HuH-7 (cell line): ENCODE measurements at places on chromosomes 3 and 15.

DNA sequence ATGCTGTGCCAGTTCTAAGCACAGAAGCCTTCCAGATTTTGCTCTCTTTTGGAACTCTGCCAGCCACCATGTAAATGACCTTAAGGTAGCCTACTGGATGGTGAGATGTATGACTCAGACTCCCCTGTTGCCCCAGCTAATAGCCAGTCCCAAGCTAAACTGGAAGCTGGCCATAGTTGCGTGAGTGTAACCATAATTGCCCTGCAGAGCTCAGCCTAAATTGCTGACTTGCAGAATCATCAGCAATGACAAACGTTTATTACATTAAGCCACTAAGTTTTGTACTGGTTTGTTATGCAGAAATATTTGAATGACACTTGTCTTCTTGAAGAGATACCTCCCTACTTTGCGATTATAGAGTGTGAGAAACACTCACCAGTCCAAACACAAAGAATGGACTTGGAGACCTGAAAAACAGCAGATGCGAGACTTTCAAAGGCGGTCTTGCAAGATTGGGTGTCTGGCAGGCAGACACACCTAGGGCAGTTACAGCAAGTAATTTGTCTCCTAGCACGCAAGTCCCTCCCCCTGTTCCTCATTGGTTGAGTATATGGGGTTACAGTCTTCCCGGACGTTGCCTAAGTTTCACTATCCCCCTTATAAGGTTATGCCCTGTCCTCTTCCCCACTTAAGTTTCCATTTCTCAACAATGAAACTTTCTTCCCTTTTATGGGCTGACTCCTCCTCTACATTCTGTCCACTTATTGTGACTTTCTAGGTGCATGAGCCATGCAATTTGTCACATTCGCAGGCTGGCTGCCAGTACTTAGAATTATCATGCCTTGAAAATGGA, 83.6 kb upstream of the XCR1 start:
- DNase-seq: no peak

GRCh38 chr3:38005076-38006020, 14.8 kb downstream of the VILL start:
- DNase-seq: peak; percentile 79

- DNase-seq: no peak
Measured at GRCh38 chr3:11144996-11145395, 9.3 kb upstream of the HRH1 start.

GRCh38 chr3:127612966-127613365, 14.8 kb downstream of the MCM2 start:
- DNase-seq: no peak

DNA sequence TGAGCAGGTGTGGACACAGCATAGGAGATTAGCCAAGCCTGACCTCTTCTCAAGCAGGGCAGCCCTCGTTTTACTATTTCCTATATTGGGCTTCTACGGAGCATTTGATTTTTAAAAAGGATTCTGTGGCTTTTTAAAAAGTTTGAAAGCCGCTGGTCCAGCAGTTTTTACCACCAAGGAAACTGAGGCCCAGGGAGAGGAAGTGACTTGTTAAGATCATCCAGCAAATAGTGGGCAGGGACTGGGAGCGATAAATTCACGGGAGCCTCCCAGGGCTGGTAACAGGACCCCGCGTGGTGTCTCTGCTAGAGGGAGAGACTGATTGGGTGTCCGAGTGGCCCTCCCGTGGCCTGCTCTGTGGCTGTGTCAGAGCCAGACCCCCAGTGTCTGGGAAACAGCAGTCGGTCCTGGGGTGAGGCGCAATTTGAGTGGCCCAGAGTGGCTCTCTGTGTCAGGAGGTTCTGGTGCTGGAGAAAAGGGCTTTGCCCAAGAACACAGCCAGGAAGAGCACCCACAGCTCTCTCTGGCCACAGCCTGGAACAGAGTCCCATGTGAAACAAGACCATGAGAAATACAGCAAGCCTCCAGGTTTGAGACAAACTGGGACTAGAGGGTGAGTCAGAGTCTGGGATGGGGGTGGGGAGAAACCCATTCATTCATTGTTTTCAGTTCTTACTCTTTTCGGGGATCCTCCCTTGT, 4.2 kb downstream of the FURIN start:
- DNase-seq: no peak

- DNase-seq: no peak
Measured at GRCh38 chr3:195468391-195468776, 25.6 kb upstream of the ACAP2 start.

GRCh38 chr15:29776859-29777258, 45.4 kb downstream of the TJP1 start:
- DNase-seq: no peak

- DNase-seq: peak; percentile 83
Measured at GRCh38 chr3:42535981-42536784, 33.7 kb downstream of the VIPR1 start.

GRCh38 chr3:154164387-154164786, 43.2 kb downstream of the ARHGEF26 start:
- no peak for DNase-seq

DNA sequence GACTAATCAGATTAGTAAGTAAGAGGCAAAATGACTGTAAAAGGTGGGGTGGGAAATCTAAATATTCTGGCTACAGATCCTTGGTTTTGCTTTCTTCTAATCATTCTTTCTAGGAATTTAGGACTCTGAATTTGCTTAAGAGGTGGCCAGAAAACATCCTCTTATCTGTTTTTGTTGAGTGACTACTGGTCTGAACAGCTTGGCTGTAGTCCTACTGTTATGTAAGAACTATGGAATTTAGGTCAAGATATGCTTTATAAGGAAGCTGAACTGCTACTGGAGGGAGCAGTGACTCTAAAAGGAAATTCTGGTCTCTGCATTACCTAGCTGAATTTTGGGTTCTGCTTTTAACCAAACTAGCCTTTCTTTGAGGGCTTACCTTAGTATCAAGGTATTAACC, 33.5 kb upstream of the CSPG5 start:
- no peak for DNase-seq

- DNase-seq: peak; percentile 73
Measured at GRCh38 chr3:133494469-133494868, 79.0 kb upstream of the CDV3 start.

GRCh38 chr3:181613191-181613590, 98.5 kb upstream of the SOX2 start:
- no peak for DNase-seq

DNA sequence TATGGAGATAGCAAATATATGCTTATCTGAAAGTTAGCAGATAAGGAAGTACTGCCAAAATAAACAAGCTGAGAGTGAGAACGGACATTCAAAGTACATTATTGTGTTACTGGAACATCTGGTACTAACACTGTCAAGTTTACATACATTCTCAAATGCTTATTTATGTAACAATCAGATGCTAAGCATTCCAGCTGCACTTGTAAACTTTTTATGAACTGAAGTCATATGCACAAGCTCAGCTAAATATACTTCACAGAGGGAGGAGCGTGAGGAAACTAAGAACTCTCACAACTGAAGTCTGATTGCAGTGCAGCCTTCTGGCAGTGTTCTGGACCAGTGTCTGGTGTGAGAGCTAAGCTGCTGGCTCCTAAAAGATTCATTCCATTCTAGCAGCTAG, 223.7 kb upstream of the NANOGP8 start:
- DNase-seq: no peak

GRCh38 chr3:194274424-194275085, 76.6 kb downstream of the CPN2 start:
- no peak for DNase-seq

- DNase-seq: no peak
Measured at GRCh38 chr3:56864090-56864489, 62.3 kb upstream of the ARHGEF3 start.

- DNase-seq: no peak
Measured at GRCh38 chr3:18841422-18842343, 306.6 kb upstream of the KCNH8 start.

- DNase-seq: no peak
Measured at GRCh38 chr15:45326741-45327140, 51.6 kb downstream of the GATM start.

DNA sequence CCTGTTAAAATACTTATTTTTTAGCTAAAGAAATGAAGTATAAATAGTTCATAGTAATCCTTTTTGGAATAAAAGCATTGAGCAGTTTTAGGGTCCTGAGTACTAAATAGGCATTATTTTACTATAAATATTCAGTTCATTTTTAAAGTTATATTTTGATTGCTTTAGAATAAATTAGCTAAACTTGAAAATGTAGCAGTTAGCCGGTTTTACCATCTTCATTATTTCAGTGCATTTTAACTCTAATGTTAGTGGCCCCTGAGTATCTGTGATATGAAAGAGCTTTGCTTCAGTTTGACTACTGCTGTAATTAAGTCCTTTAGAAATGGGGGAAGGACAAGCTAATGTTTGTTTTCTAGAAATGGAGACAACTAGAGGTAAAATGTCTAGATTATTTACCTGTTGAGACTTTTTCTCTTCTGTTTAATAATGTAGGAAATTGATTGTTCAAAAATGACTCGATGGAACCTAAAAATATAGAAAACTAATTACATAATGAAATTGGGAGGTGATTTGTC, 3.6 kb downstream of the SMC4 start:
- DNase-seq: no peak

DNA sequence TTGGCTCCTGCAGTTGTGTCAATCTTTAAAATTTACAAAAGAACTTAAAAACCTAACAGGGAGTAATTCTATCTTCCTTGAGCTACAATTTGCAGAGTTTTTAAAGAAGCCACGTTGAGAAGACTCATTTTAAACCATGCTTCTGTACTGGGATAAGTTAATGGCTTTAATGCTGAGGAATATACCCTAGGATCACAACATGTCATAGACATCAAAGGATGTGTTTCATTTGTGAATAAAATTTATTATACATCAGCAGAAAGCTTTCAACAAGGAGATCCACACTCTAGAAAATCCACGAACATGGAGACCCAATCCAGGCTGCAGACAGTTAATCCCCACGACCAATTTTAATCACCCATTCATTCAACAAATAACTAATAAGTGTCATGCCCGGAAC, 297.2 kb downstream of the MAGI1 start:
- DNase-seq: no peak

DNA sequence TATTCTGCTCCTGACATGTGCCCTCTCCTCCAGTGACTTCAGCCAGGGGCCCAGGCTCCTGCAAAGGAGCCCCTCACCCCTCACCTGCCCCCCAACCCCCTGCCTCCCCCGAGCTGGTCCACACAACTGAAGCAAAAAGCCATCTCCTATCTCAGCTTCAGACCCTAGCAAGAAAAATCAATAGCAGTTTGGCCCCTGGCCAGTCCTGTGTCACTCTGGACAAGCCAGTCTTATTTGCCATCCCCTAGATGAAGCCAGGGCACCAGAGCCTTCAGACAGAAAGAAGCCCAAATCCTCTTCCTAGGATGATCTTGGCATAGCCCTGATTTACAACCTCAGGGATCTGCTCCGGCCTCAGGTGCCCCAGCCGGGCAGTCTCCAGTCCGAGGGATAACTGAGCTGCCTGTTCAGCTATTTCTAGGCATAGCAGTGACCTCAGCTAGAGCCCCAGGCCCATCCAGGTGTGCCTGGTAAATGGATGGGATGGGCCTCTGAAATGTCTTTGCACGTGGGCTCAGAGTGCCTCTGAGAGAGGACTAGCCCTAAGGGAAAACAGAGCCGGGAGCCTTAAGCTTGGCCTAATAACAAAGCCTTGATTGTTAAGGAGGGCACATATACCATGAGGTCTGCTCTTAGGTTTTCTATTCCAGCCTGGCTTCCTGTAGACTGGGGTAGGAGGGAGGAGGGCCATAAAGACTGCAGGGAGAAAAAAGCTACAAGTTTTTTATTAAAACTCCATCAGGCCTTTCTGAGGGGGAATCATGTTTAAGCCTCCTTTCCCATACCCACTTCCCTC, 242.0 kb downstream of the SHQ1 start:
- peak; percentile 20 for DNase-seq
